Lower lobe of right lung (tissue), 2 donors: ENCODE measurements at places on chromosomes 11 and 22.

- peak; percentile 44 for DNase-seq
Observed at GRCh38 chr22:46001046-46001425, 24.1 kb upstream of the WNT7B start.

- DNase-seq = no peak
Observed at GRCh38 chr11:19756675-19757475, 44.2 kb downstream of the NAV2 start.

DNA sequence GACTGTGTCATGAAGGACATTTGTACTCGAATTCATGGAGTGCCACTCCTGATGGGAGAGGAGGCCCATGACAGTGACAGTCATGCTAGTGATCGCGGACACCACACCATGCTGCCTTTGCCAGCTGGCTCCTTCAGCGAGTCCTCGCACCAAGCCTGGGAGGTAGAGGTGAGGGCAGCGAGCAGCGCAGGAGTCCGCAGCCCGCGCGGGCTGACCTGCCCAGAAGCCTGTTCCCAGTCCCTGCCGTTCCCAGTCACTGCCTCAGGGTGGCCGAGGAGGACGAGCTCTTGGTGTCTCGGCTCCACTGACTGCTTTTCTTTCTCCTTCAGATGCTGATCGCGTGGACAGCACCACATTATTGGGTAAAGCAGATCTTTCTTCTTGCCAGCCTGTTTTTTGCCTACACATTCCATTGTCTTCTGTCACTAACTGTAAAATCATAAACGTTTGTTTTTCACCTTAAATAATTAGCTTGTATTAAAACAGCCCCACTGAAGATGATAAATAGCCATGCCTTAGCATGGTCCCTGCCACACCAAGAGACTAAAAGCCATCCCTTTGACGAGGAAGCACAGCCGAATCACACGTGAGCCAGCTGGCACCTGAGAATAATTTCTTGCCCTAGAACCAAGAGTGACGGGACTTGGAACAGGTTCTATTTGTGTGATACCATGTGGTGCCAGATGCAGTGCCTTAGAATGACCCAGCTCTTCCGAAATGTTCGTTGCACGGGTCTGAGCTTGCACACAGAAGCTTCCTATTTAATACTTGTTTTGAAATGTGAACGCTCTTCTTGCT is 25.5 kb downstream of the FAM118A start:
- no peak for DNase-seq

- no peak for DNase-seq
Observed at GRCh38 chr22:45533703-45534102, 31.0 kb downstream of the FBLN1 start.

- DNase-seq = no peak
Observed at GRCh38 chr11:27209562-27210005, 153.4 kb downstream of the CCDC34 start.

DNA sequence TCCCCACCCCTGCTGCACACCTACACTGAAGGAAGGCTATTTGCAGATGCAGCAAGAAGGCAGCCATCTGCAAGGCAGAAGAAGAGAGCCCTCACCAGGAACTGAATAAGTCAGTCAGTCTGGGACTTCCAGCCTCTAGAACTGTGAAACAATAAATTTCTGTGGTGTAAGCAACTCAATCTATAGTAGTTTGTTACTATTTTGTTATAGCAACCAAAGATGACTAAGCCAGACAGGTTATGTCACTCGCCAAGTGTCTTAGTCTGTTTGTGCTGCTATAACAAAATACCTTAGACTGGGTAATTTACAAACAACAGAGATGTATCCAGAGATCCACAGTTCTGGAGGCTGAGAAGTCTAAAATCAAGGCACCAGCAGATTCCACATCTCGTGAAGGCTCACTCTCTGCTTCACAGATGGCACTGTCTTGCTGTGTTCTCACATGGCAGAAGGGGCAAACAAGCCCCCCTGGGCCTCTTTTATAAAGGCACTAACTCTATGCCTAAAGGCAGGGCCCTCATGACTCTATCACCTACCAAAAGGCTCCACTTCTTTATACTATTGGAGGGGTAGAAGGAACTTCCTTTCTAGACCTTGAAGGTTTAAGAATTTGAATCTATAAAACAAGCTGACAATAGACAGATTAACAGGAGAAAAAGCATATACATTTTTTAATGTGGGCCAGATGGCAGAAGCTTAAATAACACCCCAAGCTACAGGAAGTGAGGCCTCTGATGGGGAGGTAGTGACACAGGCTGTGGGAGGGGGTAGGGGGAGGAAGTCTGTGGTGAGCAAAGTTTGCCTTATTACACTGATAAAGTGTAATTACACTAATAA is 12.3 kb downstream of the APOL6 start:
- DNase-seq = no peak

- no peak for DNase-seq
Observed at GRCh38 chr11:63564056-63564774, 1.0 kb upstream of the PLAAT2 start.

DNA sequence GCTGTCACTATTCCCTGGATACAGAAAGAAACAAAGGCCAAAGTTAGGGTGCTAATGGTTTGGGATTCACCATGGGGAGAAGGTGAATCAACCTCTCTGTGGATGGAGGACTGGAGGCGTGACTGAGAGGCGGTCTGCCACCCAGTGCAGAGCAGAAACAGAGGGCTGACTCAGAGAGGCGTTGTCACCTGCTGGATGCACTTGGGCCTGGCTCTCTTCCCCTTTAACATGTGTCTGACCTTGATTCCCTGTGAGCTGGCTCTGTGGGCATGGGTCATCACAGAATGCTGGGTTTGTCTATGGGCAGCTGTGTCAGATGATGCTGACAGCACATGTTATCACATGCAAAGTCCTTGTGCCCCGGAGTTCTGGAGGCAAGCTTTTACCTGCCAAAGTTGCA is 75.9 kb downstream of the LDLRAD3 start:
- no peak for DNase-seq

GRCh38 chr11:2802389-2803185 is 83.0 kb downstream of the CDKN1C start:
- peak; percentile 35 for DNase-seq

- peak; percentile 39 for DNase-seq
Observed at GRCh38 chr22:48331266-48331665, 1496.4 kb downstream of the BRD1 start.

GRCh38 chr11:1777737-1778136 is 14.0 kb upstream of the CTSD start:
- no peak for DNase-seq

GRCh38 chr22:45777046-45777851 is 105.6 kb downstream of the ATXN10 start:
- no peak for DNase-seq

GRCh38 chr22:37148031-37148651 is 1.6 kb downstream of the IL2RB start:
- no peak for DNase-seq

- peak; percentile 73 for DNase-seq
Observed at GRCh38 chr11:72224564-72225410, at the start of gene INPPL1. INPPL1 (plus strand) TSS chr11:72224767; CDS start chr11:72224985, 218 bp downstream.

DNA sequence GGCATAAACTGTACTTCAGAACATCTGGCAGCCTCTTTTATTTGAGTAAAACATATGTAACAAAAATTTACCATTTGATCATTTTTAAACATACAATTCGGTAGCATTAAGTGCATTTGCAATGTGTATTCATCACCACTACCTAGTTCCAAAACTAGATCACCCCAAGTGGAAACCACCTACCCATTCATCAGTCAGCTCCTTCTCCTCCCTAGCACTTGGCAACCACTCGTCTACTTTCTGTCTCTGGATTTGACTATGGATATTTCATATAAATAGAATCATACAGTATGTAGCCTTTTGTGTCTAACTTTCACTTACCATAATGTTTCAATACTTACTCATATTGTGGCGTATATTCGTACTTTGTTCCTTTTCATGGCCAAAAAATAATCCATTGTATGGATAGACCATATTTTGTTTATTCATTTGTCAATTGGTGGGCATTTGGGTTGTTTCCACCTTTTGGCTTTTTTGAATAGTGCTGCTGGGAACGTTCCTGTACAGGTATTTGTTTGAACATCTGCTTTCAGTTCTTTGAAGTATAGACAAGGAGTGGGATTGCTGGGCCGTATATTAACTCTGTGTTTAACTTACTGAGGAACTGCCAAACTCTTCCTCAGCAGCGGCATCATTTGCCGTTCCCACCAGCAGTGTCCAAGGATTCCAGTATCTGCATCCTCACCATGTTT is 27.2 kb upstream of the ADORA2A start:
- DNase-seq = no peak

- DNase-seq = no peak
Observed at GRCh38 chr11:134040386-134041302, 28.2 kb upstream of the JAM3 start.

GRCh38 chr11:132844956-132845696 is 687.2 kb downstream of the OPCML start:
- no peak for DNase-seq

DNA sequence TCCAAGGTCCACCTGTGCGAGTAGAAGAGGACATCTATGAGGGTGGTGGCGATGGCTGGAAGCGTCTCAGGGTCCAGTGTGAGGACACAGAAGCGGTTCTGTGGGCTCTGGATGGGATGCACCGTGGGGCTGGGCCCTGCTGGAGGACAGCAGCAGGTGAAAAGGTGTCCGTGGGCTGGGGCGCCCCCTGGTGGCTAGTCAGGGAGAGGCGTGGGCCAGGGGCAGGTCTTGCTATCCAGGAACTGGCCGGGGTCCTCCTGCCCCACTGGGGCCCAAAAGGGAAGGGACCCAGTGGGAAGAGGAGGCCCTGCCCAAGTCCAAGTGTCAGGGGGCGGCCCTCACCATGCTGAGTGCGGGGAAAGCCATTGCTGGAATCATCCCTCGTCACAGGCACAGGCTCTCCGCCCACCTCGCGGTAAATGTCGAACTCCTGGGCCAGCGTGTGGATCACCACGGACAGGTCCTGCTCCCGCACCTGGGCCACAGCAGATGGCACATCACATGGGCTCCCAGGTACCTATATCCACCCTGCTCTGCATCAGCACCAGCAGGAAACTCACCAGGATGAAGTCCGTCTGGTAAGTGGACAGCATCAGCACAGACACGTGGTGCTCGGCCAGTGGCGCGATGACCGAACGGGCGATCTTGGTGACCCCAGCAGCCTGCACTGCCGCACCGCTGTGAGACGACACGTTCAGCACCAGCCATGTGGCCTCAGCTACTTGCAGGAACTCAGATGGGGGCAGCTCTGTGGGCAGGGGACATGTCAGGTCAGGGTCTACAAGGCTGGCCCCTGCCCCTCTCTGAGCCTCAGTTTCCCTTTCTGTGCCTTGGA is 2.3 kb downstream of the CASTOR1 start:
- peak; percentile 88 for DNase-seq

DNA sequence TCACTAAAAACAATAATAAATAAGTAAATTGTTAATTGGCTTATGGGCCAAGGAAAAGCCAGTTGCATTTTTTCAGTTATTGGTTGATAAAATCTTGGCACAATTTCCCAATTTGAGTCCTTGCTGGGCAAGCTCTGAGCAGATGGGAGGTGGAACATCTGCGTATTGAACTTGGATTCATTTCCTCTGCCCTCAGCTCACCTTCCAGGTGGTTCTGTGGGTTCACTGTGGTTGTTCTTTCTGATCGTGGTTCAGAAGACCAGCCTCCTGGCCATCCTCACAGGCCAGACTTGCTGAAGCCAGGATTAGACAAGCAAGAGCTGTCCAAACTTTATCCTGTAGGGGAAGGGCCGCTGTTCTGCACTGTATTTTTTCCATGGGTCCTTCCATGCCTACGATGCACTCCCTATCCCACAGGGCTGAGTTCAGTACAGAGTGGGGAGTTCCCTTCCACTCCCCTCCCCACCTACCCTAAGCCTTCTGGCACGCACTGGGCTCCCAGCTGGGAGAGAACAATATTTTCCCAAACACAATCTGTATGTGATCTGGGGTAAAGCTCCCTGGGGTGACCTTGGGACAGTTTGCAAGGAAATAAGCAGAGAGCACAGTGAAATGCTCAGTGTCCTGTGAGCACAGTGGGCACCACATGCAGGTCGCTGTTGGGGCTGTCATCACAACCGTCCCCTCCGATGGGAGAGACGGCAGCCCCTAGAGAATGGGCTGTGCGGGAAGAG is 43.5 kb upstream of the TP53I11 start:
- no peak for DNase-seq

DNA sequence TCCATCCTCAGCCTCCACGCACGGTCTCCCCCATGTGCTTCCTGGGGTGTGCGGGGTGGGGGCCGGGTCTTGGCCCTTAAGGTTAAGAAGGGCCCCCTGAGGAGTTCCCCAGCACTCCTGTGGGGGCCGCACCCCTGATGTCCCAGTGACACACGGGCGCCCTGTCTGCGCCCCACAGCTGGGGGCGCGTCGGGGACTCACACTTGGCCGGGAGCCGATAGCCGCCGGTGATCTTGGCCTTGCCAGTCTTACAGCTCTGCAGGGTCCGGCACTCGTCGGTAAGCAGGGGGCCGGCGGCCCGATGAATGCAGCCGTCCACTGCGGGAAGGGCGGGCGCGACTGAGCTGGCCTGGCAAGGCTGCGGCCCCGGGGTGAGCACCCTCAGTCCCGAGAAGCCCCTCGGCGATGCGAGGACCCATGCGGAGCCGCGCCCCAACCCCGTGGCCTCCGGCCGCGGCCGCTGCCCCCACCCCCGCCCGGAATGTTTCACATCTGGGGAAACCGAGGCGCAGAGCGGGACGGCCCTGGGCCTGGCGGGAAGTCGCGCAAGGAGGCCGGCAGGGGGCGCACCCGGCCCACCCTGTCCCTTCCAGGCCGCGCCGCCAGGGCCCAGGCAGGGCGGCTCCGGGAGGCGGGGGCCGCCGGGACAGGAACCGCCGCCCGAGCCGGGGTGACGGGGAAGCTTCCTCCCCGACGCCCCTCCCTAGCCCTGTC is 13.9 kb downstream of the OTUB1 start:
- DNase-seq = peak; percentile 74

DNA sequence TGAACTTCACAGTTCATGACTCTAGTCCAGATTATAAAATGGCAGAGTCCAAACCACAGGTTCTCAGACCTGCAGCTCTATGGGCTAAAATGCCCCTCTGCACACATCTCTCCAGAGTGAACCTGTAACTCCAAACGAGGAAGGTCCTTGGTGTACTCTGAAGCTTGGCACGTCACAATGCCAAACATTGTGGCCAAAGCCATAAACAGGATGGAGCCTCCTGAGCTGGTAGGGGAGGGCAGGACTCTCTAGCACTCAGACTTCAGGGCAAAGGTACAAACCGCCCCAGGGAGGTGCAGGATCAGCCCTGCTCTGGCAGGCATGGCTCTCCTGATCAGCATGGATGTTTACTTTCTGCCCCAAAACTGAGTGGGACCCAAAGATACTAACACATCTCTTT is 2.3 kb downstream of the SCUBE2 start:
- DNase-seq = no peak
